ENCODE measurements at places on chromosomes 11 and 22.

DNA sequence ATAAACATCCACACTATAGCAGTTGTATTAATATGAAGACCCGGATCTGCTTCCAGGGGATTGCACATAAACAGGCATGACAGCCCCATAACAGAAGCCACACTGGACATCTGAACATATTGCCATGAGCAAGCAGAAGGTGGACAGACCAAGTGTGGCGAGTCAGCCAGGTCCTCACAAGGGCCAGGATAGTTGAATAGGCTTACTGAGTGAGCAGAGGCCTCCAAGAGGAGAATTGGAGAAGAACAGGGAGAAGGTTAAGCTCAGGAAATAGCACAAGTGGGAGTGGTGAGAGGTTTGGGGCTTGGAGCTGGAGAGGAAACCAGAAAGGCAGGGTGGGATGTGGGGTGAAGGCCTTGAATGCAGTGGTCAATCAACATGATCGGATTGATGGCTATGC, 10.8 kb downstream of the SLC35C1 start:
- peak; percentile 66 for DNase-seq

DNA sequence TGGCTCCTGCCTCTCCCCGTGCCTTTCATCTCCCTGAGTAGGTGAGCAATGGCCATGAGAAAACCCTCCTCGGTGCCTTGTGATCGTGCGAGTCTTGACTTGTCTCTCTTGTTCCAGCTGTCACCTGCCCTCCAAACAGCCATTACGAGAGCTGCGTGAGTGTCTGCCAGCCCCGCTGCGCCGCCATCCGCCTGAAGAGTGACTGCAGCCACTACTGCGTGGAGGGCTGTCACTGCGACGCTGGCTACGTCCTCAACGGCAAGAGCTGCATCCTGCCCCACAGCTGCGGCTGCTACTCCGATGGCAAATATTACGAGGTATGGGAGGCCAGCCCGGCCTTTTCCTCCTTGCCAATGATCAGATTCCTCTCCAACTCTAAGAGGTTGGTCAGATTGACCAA, 51.7 kb downstream of the TECTA start:
- no peak for DNase-seq

- DNase-seq = no peak
These were observed 6.7 kb downstream of the SYNGR1 start for GRCh38 chr22:39356464-39356863.

DNA sequence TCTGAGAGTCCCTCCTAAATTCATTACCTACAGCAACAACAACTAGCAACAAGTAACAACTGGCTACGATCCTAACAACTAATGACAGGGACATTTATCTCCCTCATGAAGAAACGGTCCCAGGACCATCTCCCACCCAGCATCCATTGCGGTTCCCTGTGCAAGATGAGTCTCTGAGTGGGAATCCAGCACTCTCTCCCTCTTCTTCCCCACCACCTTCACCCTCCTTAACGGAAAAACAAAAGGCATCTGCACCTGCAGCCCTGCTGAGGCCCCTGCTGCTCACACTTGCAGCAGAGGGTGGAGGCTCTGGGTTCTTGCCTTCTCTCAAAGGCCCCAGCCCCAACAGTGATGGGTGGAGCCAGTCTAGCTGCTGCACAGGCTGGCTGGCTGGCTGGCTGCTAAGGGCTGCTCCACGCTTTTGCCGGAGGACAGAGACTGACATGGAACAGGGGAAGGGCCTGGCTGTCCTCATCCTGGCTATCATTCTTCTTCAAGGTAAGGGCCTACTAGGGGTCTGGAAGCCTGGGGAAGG, at the start of gene CD3G:
CD3G (plus strand) TSS at position 364 of the 535 bp plus-strand sequence; CDS start at position 444, 80 bp downstream.
- DNase-seq = no peak

- no peak for DNase-seq
These were observed 144.2 kb downstream of the TRIM29 start for GRCh38 chr11:119993722-119994121.

DNA sequence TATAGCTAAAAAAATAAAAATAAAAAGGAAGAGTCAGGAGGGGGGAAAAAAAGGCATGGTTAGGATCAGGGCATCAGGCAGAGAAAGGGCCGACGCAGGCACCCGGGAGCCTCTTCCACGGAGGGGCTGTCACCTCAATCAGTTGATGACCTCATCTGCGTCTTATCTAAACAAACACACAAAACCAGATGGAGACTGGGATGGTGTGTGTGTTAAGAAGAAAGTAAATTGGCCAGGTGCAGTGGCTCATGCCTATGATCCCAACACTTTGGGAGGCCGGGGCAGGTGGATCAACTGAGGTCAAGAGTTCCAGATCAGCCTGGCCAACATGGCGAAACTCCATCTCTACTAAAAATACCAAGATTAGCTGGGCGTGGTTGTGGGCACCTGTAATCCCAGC, 63.6 kb downstream of the DHCR7 start:
- DNase-seq = no peak

DNA sequence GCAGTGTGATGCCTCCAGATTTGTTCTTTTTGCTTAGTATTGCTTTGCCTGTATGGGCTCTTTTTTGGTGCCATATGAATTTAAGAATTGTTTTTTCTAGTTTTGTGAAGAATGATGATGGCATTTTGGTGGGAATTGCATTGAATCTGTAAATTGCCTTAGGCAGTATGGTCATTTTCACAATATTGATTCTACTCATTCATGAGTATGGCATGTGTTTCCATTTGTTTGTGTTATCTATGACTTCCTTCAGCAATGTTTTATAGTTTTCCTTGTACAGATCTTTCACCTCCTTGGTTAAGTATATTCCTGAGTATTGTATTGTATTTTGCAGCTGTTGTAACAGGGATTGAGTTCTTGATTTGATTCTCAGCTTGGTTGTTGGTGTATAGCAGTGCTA, 18.3 kb upstream of the ZBED5 start:
- DNase-seq = no peak

DNA sequence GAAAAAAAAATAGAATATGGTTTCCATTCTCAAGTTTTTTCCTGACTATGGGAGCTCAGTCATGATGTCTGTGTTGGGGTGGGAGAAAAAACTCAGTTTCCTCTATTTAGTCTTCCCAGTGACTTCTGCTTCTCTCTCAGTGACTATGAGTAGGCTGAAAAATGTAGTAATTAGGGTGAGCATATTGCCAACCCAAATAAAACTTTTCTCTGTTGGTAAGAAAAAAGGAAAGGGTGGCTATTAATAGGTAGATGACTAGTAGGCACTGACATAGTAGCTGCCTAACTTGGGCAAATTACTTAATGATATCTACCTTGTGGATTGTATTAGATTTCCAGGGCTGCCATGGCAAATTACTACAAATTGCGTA, 34.2 kb upstream of the BIRC3 start:
- DNase-seq = no peak

- DNase-seq = peak; percentile 97
These were observed at the start of gene CEP126 for GRCh38 chr11:101914738-101915426. Gene CEP126 (plus strand): TSS chr11:101915010. CDS start chr11:101915285, 275 bp downstream.

- no peak for DNase-seq
These were observed 30.8 kb downstream of the TRMU start for GRCh38 chr22:46366327-46366731.

GRCh38 chr11:72024069-72024754, 25.5 kb downstream of the IL18BP start:
- DNase-seq = no peak

DNA sequence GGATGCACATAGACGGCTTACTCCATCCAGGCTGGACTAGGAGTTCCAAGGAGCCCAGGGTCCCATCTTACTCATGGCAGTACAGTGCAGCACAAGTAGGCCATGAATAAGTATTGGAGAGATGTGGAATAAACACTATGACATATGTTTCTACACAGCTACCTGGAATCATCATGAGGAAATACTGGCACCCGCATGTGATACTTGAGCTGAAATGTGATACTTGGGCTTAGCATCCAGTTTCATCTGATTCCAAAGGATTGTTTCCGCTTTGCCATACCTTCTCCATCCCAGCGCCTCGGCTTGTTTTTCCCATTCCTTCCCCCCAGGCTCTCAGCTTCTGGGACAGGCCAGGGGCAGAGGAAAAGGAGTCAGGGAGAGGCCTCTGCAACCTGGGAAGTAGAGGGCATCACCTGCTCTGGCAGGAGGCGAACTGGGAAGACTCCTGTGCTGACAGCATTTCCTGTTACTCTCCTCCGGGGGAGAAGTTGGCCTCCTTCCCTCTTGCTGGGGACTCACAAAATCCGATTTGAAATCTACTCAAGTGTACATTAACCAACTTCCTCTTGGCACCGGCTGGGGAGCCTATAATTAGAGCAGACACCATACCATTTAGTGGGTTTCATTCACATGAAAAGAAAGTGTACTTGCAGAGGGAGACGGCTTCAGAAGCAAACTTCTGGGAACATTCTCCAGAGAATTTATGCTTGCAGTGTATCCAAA, 187.8 kb downstream of the MIAT start:
- peak; percentile 92 for DNase-seq

- DNase-seq = no peak
These were observed 518.3 kb downstream of the MN1 start for GRCh38 chr22:27283240-27283639.

- no peak for DNase-seq
These were observed 10.9 kb upstream of the MRPL23 start for GRCh38 chr11:1936072-1936780.

DNA sequence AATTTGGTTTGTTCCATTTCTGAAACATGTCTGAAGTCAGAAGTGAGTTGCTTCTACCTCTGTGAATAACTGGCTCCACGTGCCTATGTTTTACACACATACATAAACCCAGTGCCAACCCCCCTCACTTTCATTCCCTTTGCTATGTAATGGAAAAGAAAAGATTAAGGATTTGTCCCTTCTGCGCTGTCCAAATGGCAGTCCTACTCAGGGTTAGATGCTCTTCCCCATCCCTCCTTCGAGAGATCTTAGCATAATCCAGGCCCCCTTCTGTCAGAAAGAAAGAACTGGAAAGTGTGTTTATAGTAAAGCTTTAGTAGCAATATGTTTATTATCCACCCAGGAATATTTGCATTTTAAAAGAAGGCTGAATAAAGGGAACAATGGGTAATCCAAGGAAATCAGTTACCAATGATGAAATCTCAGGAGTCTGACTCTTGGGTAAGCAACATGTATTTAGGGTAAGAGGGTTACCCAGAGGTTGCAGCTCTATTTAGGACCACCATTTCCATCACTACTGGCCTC, 3.1 kb upstream of the LAYN start:
- DNase-seq = no peak

DNA sequence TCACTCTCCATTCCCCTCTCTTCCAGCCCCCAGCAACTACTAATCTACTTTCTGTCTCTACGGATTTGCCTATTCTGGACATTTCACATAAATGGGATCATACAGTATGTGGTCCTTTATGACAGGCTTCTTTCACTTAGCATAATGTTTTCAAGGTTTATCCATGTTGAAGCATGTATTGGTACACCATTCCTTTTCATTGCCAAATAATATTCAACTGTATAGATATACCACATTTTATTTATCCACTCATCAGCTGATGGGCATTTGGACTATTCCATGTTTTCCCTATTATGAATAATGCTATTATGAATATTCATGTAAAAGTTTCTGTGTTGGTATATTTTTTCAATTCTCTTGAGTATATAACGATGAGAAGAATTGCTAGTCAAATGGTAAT, 54.5 kb downstream of the MRTFA start:
- DNase-seq = no peak

GRCh38 chr11:134655189-134655989, 243.3 kb upstream of the B3GAT1 start:
- DNase-seq = no peak

- DNase-seq = no peak
These were observed 194.3 kb upstream of the BDNF start for GRCh38 chr11:27894552-27894951.

GRCh38 chr11:104410336-104410735, 246.4 kb upstream of the PDGFD start:
- no peak for DNase-seq

DNA sequence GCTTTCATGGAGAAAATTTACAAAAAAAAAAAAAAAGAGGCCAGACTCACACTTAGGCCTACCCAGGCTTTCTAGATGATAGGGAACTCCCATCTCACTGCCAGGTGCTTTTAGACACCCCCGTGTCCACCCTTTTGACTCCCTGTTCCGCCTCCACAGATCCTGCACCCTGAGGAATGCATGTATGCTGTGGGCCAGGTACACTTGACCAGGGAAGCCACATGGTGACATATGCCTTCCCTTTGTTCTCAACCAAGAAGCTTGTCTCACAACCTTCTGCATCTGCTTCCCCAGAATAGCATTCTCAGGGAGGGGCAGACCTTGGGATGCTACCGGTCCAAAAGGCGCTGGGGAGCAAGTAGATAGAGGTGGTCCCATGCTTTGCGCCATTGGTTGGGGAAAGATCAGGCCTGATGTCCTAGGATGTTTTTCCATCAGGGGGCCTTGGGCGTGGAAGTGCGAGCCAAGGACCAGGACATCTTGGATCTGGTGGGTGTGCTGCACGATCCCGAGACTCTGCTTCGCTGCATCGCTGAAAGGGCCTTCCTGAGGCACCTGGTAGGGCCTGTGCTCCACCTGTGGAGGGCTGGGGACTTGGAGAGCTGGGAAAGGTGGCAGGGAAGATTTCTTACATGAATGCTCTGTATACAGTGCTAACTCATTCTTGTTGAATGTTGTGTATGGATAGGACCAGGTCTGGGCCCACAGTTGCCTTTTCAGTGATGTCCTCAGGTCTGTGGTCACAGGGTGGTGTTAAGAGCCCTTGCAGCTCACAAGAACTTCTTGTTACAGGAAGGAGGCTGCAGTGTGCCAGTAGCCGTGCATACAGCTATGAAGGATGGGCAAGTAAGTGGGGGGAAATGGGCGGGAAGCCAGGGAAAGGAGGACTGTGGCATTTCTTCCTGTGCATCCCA, 7.5 kb downstream of the HMBS start:
- DNase-seq = peak; percentile 30

- no peak for DNase-seq
These were observed 1813.1 kb upstream of the RAG2 start for GRCh38 chr11:38411149-38411548.

- peak; percentile 37 for DNase-seq
These were observed 21.6 kb downstream of the OR8G5 start for GRCh38 chr11:124277804-124278203.

DNA sequence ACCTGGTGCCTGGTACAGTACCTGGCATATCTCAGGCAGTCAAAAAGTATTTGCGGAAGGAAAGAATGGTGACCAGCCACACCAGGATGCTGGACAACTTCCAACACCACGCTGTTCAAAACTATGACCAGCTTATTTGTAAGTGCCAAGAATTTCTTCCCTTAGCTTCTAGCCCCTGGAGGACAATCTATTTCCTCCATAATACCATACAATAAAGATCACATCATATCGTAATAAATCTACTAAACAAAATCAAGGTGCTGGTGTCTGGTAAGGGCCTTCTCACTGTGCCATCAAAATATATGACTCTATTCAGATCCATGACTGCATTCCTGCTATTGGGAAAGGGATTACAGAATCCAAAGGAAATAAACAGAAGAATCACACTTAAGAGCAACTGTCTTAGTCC, 51.5 kb downstream of the ALG9 start:
- no peak for DNase-seq

- no peak for DNase-seq
These were observed 45.7 kb upstream of the TSPAN18 start for GRCh38 chr11:44680982-44681597.

- no peak for DNase-seq
These were observed 110.4 kb downstream of the ELP4 start for GRCh38 chr11:31619980-31620379.

GRCh38 chr11:108697872-108698473, 33.1 kb downstream of the DDX10 start:
- DNase-seq = peak; percentile 85

Data from A673 (cell line).